ENCODE measurements at places on chromosomes 4 and X. TPM values are rescaled to one million over a fixed set of nuclear protein-coding genes. Genes with fewer than 3 reads are reported as not detected.

- H3K27ac ChIP-seq, result no peak overlapping the region
- no peaks in the 10 kb centered on the region for H3K4me1 ChIP-seq
- H3K4me3 ChIP-seq, result no peak overlapping the region
- no peaks in the 10 kb centered on the region for H3K36me3 ChIP-seq
- no peak for DNase-seq
Observed at GRCh38 chrX:121151293-121151692, 103.9 kb downstream of the GLUD2 start.

DNA sequence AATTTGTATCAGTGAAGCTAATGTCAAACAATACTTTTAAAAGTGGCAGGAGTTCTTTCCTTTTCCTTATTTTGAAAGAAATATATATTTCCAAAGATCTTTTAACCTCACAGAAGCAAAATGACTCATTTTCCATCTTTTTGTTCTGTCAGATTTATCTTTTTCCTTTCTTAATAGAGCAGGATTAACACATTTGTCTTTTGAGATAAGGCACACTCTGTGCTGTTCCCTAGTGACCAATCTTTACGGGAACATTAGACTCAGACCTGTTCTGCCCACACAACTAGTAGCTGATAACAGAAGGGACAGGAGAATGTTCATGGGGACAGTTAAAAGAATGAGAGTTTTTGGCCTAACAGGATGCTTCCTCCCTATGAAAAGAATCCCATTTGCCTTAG, 381.2 kb downstream of the STPG2 start:
- H3K27ac ChIP-seq, result no peak overlapping the region
- no peaks in the 10 kb centered on the region for H3K4me1 ChIP-seq
- no peaks in the 10 kb centered on the region for H3K27me3 ChIP-seq
- DNase-seq, result no peak
- no peak overlapping the region for H3K4me3 ChIP-seq

DNA sequence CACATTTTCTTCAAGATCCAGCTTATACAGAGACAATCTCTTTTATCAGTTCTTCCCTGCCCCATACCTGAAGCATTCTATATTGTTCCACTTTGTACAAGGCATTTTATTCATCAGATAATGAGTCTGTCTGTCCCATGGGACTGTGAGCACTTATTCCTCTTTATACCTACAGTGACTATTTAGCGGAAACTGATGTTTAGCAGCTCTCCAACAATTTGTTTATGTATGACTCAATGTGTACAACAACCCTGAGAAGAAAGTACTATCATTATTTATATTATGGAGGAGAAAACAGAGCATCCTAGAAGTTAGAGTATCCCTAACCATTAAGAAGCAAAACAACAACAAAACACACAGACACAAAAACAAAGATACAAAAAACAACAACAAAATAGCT, 306.5 kb downstream of the PRDM5 start:
- H3K36me3 ChIP-seq, result no peaks in the 10 kb centered on the region
- DNase-seq, result no peak
- no peaks in the 10 kb centered on the region for H3K27me3 ChIP-seq
- no peaks in the 10 kb centered on the region for H3K4me1 ChIP-seq
- H3K27ac ChIP-seq, result no peak overlapping the region

The VCX2 gene
- total RNA-seq, result not detected

- no peaks in the 10 kb centered on the region for H3K27me3 ChIP-seq
- H3K4me3 ChIP-seq, result no peak overlapping the region
- DNase-seq, result no peak
Observed at GRCh38 chr4:132026166-132026565, 1122.9 kb upstream of the PCDH10 start.

The ZNF711 gene
- total RNA-seq, result 1.3 TPM

GRCh38 chr4:161252520-161253141, 911.2 kb downstream of the FSTL5 start:
- no peak overlapping the region for H3K4me3 ChIP-seq
- H3K36me3 ChIP-seq, result no peaks in the 10 kb centered on the region
- H3K4me1 ChIP-seq, result no peaks in the 10 kb centered on the region
- H3K27ac ChIP-seq, result no peak overlapping the region
- no peak for DNase-seq

GRCh38 chrX:1781766-1782165, 166.9 kb downstream of the ASMT start:
- no peak overlapping the region for H3K27ac ChIP-seq
- DNase-seq, result no peak
- H3K27me3 ChIP-seq, result no peaks in the 10 kb centered on the region
- no peak overlapping the region for H3K4me3 ChIP-seq
- H3K36me3 ChIP-seq, result no peaks in the 10 kb centered on the region

The MSX1 gene
- total RNA-seq, result not detected

The IRS4 gene
- not detected for total RNA-seq

- no peaks in the 10 kb centered on the region for H3K36me3 ChIP-seq
- H3K4me1 ChIP-seq, result peaks cover 17% of the 10 kb centered on the region
Observed at GRCh38 chr4:38162240-38162784, 202.1 kb downstream of the PTTG2 start.

The PRIMPOL gene
- total RNA-seq, result 20.2 TPM

All from CD4-positive, alpha-beta memory T cell (primary cell).